Caki2 (cell line): ENCODE measurements at places on chromosomes 5 and 9. TPM values are rescaled to one million over a fixed set of nuclear protein-coding genes. Genes with fewer than 3 reads are reported as not detected.

PCDHGA5 gene
- total RNA-seq = 0.24 TPM in 1 of 2 replicates, not detected in the other

DNA sequence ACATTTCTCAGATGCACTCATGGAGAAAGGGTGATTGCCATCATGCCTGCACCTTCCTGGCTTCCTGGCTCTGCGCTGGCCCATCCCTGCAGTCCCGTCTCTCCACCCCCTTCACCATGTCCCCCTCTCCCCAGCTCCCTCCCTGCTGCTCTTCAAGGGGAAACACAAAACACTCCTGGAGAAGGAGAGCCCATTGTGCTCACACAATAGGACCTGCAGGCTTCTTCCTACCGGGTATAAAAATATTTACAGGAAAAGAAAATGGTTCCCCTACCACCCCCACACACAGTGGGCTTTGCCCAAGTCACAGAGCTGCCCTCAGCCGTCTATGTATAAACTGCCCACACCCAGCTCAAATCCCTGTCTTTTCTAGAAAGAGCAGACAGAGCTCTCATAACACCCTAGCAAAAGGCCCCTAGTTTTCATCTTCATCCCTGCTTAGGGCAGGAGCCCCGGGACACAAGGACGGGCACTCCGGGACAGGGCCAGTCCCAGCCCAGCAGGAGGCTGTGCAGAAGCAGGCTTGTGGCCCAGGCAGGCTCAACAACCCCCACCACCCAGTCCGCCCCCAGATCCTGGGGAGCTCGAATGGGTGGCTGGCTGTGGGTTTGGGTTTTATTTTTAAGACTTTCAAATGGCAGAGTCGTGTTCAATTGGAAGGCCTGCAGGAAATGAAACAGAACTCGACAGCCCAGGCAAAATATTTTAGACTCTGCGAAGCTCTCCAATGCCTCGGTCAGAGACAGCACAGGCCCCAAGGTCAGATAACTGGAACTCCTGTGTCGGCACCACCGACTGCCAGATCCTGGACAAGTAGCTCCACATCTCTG, 77.3 kb downstream of the LRSAM1 start:
- no peak for DNase-seq

GRCh38 chr5:176134529-176135223, 103.5 kb upstream of the SIMC1 start:
- DNase-seq = no peak

DNA sequence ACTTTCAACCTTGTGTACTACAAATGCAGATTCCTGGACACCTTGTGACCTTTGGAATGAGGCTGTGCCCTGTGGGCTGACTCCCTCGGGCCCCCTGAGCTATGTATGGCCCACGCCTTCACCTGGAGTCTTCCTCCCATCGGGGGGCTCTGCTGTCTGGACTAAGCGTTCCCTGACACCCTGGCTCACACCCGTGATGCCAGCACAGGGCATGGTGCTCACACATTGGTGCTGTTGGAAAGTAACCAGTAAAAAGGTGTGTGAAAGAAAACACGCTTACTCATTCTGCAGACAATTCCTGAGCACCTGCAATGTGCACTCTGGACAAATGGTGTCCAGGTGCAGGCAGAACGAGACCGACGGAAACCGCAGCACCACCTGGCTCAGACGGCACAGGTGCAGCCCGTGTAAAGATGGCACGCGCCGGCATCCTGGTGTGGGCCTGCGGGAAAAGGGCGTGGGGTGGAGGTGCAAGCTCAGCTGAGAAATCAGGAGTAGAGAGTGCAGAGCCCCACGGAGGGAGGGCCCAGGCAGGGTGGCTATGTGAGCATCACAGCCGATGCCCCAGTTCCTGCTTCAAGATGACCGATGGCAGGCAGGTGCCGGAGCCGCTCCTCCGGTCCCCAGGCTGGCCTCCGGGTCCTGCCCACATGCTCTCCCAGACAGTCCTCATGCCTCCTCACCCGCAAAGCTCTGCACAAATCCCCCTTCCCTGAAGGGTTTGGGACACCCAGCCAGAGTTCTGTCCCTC, 11.0 kb downstream of the LPCAT1 start:
- DNase-seq = no peak

AIF1L gene
- total RNA-seq = 15.0 and 17.7 TPM in 2 replicates

DNA sequence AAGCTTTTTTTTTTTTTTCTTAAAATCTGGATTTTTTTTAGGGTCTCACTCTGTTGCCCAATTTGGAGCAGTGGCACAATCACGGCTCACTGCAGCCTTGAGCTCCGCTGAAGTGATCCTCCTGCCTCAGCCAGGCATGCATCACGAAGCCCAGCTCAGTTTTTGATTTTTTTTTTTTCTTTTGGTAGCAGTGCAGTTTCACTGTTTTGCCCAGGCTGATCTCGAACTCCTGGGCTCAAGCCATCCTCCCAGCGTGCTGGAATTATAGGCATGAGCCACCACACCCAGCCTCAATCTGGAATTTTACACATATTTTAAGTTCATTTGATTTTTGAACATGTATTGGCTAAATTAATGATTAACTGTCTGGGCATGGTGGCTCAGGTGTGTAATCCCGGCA, 36.3 kb downstream of the TRIO start:
- DNase-seq = no peak

GABRP gene
- not detected in 2 replicates for total RNA-seq
